Right cardiac atrium (tissue), 5 donors: ENCODE measurements at places on chromosomes 4 and X. TPM values are rescaled to one million over a fixed set of nuclear protein-coding genes. Genes with fewer than 3 reads are reported as not detected.

DNA sequence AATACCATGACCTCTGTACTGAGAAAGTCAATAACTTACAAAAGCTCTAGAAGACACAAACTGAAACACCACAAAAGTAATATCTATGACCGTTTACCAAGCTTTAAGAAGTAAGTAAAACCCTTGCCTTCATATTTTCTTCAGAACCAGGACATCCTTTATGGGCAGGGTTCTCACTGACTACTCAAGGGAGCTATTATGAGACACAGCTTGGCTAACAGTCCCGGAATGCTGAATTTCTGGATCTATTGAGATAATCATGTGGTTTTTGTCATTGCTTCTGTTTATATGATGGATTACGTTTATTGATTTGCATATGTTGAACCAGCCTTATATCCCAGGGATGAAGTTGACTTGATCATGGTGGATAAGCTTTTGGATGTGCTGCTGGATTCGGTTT lies 19.9 kb upstream of the CDS1 start:
- no peak for DNase-seq

GRCh38 chrX:47651043-47651905 lies 911 bp upstream of the ELK1 start:
- no peak for DNase-seq

DNA sequence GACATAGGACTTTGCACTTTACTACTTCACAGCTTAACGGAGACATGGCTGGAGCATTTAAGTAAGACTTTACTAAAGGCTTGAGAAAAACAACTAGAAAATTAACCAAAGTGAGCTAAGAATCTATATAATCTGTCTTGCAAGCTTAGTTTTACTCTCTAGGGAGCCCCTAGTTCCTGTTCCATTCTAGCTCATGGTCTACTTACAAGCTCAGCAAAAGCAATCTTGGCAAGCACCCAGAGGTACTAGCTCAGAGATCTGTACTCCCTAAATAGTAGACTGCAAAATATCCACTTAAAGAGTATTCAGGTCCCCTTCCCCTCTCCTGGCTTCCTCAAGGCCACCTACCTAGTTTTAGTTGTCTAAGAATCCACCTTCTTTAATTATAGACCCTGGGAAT lies 469.0 kb downstream of the IDS start:
- no peak for DNase-seq

DNA sequence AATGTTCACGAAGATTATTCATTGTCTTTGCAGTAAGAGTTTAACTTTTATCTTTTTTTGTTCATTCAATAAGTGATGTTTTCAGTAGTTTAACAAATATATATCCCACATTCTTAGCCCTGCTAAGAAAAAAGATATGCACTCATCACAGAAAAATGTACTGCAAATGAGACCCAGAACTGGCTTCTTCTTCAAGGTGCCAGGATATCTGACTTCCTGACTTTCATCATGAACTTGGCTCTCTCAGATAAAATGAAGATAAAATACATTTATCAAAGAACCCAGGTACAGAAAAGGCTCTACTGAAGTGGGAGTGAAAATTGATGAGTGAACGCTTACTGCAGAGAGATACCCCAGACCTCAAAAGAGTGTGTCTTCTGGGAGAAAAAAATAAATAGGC lies 177.8 kb upstream of the DKK2 start:
- no peak for DNase-seq

The DCAF12L1 gene
- total RNA-seq: not detected

DNA sequence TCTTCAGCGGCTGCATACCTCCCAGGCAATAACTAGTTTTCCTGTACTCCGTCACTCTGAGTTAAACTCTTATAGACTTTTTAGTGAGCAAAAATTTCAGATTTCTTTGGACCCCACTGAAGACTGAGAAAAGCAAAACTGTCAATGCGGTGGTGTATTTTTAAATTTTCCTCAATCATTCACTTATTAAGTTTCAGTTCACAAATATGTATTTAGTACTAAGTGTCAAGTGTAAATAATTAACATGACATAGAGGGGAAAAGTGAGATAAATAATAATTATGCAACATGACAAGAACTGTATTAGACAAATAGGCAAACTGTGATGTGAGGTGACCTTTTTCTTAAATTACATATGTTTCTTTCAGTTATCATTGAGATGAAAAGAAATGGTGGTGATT lies 124.4 kb downstream of the NAF1 start:
- no peak for DNase-seq

The PCSK1N gene
- 8.3 TPM for total RNA-seq

- DNase-seq: no peak
Measured at GRCh38 chrX:109873574-109873973, 129.3 kb upstream of the TMEM164 start.

- DNase-seq: no peak
Measured at GRCh38 chr4:165217325-165217724, 10.0 kb downstream of the KLHL2 start.

The HAND2 gene
- 141 TPM for total RNA-seq

The MAGEE2 gene
- 0.32 TPM for total RNA-seq

DNA sequence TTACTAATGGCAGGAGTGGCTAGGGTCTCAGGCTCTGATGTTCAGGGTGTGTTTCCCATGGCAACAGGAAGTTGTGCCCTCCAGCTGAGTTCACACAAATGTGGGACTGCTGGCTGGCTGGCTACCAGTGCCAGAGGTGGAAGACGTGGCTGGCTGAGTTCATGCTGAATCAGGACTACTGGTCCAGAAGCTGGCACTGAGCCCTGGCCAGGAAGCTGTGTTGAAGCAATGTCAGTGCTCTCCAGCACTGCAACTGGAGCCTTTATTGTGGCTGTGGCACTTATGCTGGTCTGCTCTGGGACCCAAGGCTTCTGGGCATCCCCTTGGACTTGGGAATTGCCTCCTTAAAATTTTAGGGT lies 42.0 kb upstream of the ZXDA start:
- DNase-seq: peak; percentile 66

The MMAA gene
- total RNA-seq: 8.1 TPM

The PPP1R2C gene
- not detected for total RNA-seq

- no peak for DNase-seq
Measured at GRCh38 chr4:113561092-113561491, 200.4 kb downstream of the CAMK2D start.

The MAEA gene
- 59.9 TPM for total RNA-seq

The SHISA3 gene
- total RNA-seq: 9.2 TPM

The GAGE1 gene
- not detected for total RNA-seq

GRCh38 chr4:93825551-93826216 lies 2.9 kb upstream of the ATOH1 start:
- no peak for DNase-seq

The SOWAHD gene
- total RNA-seq: 0.37 TPM

The CXXC4 gene
- 12.2 TPM for total RNA-seq

DNA sequence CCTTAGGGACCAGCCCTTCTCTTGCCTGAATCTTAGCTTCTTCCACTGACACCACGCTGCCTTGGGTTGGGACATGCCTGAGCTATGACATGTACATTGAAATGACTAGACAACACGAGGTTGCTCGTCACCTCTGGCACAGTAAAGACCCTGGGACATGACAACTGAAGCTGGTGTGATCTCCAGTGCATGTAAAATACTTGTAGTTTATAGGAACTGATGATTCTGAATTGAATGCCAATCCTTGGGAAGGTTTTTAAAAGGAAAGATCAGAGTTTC lies 100.7 kb upstream of the PGRMC2 start:
- DNase-seq: no peak

- DNase-seq: no peak
Measured at GRCh38 chrX:36314303-36314702, 394.8 kb downstream of the CFAP47 start.

The UTP3 gene
- total RNA-seq: 17.6 TPM

DNA sequence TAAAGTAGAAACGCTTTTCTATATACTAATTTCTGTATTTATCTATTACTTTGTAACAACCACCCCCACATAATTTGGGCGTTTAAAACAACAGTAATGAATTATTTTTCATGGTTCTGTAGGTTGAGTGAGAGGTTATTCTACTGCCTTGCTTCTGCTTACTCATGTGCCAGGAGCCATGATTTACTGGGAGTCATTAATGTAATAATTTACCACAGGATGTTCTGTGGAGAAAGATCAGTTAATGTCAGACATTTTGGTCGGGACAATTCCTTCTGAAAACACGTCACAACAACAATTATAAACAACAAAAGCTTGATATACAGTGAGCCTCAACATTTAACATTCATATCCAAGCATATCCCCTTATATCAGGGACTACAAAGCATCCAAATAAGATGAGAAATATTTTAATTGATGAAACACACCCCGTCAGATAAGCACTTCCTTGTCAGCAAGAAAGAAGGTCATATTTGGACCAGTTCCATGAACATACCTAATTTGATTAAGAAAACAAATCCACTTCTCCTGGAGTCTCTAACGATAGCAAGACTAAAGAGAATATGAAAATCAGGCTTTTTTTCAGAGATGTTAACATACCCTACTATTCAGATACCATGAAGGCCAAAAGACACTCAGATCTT lies 238.5 kb downstream of the PRDM5 start:
- DNase-seq: no peak

- no peak for DNase-seq
Measured at GRCh38 chr4:185738820-185739219, 73.2 kb downstream of the SORBS2 start.

DNA sequence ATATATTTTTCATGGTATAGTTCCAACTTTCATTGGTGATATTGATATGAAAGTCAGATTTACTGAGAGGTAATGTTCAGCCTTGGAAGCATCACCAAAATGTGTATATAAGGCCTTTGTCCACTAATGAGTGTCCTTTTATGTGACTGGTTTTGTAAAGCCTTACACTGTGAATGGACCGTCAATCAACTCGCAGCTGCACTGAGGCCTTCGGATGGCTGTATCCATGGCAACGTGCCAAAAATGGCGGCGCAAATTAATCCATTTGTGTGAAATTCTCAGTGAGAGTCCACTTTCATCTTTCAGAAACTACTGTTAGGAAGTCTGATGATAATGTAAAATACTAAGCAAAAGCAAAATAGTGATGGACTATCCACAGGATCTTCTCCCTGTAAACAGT lies 131.7 kb downstream of the SPCS3 start:
- DNase-seq: no peak

- DNase-seq: no peak
Measured at GRCh38 chr4:151408380-151408629, 671 bp upstream of the FHIP1A start.

- DNase-seq: no peak
Measured at GRCh38 chr4:125482822-125483221, 168.1 kb downstream of the FAT4 start.

DNA sequence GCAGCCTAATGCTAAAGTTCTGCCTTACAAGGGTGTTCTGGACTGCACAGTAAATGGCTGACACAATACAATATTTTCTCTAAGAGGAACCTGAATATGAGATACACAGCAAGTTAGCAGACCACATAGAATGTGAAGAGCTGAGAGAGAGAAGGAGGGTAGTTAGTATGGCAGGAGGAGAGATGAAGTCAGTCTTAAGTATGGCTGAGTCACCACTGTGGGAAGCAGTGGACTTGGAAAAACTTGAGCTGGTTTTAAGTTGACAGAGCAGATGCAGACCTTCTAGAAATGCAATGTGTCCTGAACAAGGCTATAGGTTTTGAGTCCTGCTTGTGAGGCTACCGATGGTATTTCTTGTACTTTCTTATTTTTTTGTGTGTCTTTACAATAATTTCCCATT lies 172.5 kb downstream of the SH2D1A start:
- DNase-seq: no peak

The PORCN gene
- 21.7 TPM for total RNA-seq

DNA sequence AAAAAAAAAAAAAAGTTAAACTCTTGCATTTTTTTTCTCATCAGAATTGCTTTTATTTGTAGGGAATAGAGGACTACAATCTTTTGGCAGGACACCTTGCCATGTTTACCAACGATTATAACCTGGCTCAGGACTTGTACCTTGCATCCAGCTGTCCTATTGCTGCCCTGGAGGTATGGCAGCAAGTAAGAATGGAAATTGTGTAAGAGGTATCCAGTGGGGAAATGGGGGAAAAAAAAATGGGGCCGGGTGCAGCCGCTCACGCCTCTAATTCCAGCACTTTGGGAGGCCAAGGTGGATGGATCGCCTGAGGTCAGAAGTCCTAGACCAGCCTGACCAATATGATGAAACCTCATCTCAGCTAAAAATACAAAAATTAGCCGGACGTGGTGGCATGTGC lies 49.8 kb downstream of the WDR19 start:
- DNase-seq: no peak

DNA sequence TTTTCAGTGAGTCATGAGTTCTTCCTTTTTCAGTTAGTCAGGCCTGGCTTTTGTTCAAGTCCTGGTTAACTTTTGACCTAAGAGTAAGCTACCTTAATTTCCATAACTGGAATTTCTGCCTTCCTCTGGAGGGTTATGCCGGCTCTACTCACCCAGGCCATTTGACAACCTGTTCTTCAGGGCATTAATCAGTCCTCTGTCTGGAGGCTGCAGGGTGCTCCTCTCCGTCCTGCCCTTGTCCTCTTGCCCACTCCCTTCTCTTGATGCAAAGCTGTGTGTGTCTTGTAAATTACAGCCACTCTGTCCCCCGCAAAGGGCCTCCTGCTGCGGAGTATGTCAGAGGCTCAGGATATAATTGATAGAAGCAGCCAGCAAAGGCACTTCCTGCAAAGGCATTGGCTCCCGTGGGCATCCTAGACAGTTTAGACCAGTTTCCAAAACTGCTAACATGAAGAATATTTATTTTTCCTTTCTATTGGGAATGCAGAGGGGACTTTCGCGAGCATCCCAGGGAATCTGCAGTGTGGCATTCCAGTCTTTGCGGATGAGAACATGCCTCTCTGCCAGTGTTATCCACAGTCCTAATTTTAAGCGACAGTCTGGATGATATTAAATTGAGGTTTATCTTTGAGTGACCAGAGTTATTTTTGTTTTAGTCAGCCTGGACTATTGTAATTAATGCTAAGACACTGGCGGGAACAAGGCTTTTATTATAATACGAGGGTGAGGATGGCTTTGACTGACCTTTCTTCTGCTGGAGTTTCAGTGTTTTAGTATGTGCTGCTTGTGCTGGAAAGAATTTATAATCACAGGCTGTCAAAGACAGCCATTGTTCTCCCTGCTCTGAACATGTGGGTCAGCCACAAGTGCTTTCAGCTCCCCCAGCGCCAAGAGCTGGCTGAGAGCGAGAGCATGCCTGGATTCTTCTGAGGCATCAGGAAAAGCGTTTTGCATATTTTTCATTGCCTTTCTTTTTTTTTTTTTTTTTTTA lies 74.2 kb downstream of the LIMCH1 start:
- DNase-seq: peak; percentile 89

DNA sequence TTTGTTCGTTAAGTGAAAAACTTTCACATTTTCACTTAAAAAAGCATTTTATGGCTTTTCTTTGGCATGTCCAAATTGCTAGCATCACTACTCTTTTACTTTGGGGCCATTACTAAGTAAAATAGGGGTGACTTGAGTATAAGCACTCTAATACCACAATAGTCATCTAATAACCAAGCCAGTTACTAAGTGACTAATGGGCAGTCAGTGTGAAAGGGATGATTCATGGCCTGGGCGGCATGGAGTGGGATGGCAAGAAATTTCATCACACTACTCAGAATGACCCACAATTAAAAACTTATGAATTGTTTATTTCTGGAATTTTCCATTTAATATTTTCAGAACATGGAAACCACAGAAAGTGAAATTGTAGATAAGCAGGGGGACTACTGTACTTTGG lies 60.9 kb downstream of the BMP15 start:
- no peak for DNase-seq
